ENCODE measurements at places on chromosomes 6 and 20.
A peak's percentile ranks its signal among the peaks of the same experiment; 100 is the strongest.

DNA sequence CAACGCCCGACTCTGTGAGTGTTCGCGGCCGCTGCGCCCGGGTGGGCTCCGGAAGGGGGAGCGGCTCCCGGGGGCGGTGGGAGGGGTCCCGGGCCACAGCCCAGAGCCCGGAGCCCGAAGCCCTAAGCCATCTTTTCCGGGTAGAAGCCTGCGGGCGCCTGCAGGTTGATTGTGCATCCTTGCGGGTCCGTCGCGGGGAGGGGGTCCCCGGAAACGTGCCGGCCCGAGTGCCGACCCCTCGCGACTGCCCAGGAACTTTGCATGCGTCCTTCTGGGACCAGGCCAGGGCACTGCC is 413 bp downstream of the PTPRA start:
- DNase-seq = peak; percentile 87

DNA sequence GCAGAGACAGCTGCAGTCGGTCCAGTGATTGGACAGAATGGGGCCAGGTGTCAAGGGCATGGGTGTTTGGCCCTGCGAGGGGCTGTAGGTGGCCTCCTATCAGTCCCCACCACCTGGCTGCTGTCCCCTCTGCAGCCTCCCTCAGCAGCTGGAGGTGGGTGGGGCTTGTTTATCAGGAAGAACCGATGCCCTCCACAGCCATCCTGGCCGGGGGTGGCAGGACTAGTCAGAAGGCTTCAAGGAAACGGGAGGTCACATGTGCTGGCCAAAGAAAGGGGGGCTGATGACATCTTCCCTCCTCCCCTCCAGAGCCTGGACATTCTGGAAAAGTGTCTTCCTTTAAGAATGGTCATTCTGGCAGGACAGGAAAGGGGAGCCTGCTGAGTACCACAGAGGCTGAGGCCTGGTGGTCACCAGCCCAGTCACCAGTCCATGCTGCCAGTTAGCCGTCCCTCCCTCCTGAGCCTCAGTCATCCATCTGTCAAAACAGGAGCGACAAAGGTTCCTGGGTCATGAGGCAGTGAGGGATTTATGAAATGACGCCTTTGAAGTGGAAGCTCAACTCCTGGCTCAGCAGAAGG is 4.1 kb downstream of the FAM210B start:
- DNase-seq = no peak

- no peak for DNase-seq
Observed at GRCh38 chr6:711925-712324, 19.0 kb upstream of the EXOC2 start.

DNA sequence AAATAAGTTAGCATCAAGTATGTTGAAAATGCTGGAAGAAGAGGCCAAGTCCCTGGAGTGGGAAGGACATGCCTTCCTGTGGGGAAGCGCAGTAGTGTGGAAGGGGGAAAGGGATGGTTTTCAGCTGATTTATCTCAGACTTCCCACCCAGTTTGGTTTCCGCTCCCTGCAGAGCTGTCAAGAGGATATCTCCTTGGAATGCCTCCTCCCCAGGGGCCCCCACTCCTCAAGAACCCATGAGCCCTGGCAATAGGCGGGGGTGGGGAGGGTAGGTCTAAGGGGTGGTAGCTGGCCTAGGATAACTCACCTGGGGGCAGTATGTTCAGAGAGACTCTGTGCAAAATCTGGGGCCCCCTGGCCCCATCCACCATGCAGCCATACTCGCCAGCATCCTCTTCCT is 696 bp downstream of the TREML1 start:
- DNase-seq = no peak

- no peak for DNase-seq
Observed at GRCh38 chr6:137015943-137016342, 28.8 kb downstream of the IL20RA start.

DNA sequence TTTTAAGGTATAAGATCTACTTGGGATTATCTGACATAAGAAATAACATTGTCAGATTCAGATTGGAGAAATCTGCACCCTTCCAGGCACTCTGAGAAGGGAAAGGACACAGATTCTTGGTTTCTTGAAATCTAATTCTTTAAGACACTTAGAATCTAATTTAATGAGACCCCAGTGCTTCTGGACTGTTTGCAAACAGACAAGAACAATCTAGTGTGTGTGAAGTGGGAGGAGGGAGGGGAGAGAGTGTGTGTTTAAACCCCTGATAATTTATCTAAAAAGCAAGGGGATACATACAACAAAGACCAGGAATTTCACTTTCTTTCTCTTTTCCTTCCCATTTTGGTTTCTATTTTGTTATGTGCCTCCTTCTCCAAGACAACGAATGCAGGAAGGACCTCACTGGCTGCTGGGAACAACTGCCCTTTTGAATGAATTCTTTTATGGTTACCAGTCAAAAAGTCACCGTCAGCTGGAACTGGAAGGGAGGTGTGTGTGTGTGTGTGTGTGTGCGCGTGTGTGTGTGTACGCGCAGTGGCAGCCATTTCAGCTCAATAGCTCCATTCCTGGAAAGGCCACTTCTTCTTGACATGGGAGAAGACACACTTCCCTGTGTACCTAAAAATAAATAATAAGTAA is 129.4 kb downstream of the BCAS1 start:
- DNase-seq = no peak

DNA sequence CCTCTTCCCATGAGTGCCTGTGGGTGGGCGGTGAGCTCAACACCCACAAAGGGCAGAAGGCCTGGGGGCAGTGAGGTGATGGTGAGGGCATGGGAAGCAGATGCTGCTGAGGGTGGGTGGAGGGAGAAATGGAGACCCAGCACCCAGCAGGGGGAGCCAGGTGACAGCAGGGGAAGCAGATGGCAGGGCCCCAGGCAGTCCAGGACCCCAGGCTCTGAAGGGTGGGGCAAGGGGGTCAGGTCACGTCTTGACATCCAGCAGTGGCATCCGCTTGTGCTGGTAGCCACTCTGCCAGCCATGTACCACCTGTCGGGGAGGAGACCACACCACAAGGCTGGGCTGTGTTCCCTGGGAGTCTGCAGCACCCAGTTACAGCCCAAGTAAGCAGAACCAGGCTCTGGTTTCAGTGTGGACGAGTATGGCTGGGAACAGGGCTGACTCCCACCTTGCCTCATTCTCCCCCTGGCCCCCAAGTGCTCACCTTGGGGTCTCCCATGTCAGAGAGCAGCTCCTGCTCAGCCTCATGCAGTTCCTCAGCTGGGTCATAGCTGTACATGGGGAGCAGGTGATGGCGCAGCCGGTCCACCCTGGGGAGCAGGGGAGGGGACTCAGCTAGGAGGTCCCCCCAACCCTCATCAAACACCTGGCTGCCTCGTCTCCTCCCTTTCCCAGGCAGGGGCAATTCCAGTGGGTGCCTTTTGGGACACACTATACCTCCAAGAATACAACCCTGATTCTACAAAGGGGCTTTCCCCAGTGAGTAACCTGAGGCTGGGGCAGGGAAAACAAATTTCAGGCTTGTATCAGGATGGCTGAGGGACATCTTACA is 2.0 kb downstream of the SMIM29 start:
- DNase-seq = no peak

Measured in left forelimb (tissue), 1 donor.